ENCODE measurements at places on chromosomes 7 and 10. TPM values are rescaled to one million over a fixed set of nuclear protein-coding genes. Genes with fewer than 3 reads are reported as not detected.

The ATG9B gene
- 1.9 TPM for polyA plus RNA-seq

The LBX1 gene
- not detected for polyA plus RNA-seq

The IQCE gene
- 1.9 TPM for polyA plus RNA-seq

GRCh38 chr10:45265996-45266395, 49.4 kb downstream of the OR13A1 start:
- DNase-seq: no peak

The CALD1 gene
- polyA plus RNA-seq: 0.07 TPM
